ENCODE measurements at places on chromosomes 5 and 9. TPM values are rescaled to one million over a fixed set of nuclear protein-coding genes. Genes with fewer than 3 reads are reported as not detected.

The COL5A1 gene
- 51.9 TPM for total RNA-seq

The TAF7 gene
- 54.8 TPM for total RNA-seq

The NKD2 gene
- total RNA-seq, result 4.7 TPM

The SOX30 gene
- not detected for total RNA-seq

The PCDHB13 gene
- total RNA-seq, result 9.8 TPM

The PCDHGB7 gene
- 18.0 TPM for total RNA-seq

The FOXD1 gene
- total RNA-seq, result 79.3 TPM

The CKMT2 gene
- total RNA-seq, result 2.0 TPM

The ISL1 gene
- not detected for total RNA-seq

The IER5L gene
- 23.4 TPM for total RNA-seq
